ENCODE measurements at places on chromosomes 11 and 22. TPM values are rescaled to one million over a fixed set of nuclear protein-coding genes. Genes with fewer than 3 reads are reported as not detected.

Gene APOA5
- not detected for total RNA-seq

Gene CARD16
- total RNA-seq = 8.3 TPM

Gene MMP13
- not detected for total RNA-seq

GRCh38 chr11:12239804-12240371, 129.5 kb downstream of the MICAL2 start:
- no peak for DNase-seq

DNA sequence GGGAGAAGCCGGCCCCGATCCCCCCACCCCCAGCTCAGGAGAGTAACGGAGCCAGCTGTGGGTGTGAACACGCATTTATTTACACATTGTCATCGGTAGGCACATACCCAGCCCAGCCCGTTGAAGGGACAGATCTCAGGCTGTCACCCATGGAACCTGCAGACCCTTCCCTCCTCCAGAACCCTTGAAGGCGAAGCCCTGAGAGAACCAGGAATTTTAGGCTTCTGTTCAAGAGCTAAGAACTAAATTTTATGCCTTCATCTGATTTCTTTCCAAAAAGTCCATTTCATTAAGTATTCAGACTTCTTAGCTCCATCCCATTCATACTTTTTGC, 379 bp upstream of the BRMS1 start:
- DNase-seq = no peak

GRCh38 chr11:82239498-82239897, 494.2 kb downstream of the FAM181B start:
- no peak for DNase-seq

- DNase-seq = no peak
Observed at GRCh38 chr11:60899046-60899936, 7.1 kb downstream of the PRPF19 start.

- no peak for DNase-seq
Observed at GRCh38 chr11:78957476-78958245, 383.0 kb upstream of the NARS2 start.

DNA sequence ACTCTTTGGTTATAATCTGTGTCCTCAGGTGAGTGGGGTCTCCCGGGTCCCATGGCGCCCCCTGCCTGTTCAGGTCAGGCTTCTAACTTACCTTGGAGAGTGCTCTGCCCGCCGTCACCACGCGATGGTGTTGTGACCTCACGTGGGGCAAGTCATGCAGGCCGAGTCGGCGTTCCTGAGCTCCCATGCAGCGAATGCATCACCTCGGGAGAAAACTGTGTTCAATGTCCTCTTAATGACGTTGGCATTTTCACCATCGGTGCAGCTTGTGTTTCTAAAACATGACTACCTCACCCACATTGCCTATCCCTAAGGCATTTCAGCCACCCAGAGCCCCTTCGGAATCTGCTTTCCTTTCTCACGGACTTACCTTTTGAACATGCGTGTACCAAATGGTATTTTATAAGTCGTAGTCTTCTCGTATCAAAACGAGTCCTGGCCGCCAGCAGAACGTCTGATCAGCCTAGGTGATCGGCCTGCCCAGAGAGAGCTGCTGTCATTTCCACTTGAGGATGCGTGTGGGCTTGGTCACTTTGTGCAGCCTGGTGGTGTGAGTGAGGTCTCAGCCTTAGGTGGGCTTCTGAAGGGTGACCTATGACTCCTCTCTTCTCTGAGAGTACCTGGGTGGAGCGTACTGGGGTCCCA, 64.8 kb downstream of the TBC1D22A start:
- no peak for DNase-seq

- DNase-seq = no peak
Observed at GRCh38 chr11:125245299-125245698, 80.7 kb downstream of the PKNOX2 start.

DNA sequence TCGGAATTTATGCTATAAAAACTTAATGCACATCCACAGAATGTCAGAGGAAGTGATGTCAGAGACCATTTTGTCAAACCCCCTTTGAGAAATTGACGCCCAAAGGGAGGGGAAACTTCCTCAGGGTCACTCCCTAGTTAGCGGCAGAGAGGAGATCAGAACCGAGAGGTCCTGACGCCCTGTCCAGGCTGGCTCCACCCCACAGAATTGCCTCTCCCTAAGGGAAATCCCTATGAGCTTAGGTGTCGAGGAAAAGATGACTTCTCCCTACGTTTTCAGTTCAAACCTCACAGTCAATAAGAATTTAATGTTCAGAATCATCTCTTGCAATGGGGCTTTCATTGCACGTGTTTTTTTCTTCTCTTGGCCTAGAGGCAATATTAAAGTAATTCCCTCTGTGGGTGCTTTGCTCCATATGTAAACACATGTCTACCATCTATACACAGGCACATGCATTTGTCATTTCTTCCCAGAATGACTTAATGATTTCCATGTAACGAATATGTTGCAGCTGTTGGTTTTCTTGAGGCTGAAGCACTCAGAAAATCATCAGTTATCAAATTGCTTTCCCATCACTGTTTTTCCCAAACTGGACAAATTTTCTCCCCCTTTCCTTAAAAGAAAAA, 148.7 kb upstream of the TIMP3 start:
- DNase-seq = no peak

DNA sequence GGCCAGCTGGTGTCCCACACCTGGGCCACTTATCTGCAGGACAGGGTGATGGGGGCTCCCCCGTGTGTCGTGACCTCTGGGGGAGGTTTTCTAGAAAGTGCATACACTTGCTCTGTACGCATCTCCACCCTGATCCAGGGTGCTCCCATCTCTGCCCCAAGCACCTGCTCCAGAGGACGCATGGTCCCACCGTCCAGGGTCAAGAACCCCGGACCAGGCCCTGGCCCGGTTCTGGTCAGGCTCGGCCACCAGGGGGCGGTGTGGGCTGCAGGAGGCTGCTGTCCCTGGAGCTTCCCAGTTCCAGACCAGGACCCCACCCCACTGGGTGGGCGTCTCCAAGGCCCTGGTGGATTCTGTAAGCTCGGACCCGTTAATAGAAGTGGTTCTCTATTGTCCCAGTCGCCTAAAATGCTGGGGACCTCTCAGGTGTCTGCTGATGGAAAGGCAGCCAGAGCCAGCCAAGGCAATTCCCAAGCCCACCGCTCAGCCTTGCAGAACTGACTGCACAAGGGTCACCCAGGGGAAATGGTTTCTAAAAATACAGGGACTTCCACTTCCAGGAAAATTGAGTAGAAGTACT, 34.7 kb upstream of the SEPTIN5 start:
- DNase-seq = peak; percentile 46

- no peak for DNase-seq
Observed at GRCh38 chr11:61110255-61111049, 8.2 kb downstream of the CD5 start.

DNA sequence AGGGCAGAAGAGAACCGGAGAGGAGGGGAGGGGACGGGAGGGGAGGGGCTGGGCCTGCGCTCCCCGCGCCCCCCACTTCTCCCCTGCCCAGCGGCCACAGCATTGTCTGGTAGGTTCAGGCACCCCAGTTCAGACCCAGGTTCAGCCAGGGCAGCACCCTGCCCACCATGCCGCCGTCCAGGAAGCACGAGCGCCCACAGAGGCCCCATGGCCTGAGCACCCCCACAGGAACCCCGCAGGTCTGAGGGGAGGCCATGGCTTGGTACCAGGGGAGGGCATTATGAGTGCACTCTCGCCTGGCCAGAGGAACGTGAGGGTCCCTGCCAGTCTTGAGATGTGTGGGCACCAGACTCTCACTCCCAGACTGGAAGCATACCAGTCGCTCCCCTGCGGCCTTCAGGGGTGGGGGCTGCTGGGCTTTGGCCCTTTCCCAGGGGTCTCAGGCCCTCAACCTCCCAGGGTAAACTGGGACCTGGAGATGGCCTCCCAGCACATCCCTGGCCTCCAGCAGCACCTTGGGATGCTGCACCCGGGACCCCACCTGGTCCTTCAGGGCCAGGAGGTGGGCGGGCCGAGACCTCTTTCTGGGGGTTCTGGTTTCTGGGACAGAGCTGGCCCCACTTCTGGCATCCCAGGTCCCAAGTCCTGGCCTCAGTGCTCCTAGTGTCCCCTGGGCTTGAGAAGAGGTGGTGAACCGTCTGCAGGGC, 597 bp upstream of the PLXNB2 start:
- DNase-seq = no peak

- DNase-seq = peak; percentile 33
Observed at GRCh38 chr11:15327786-15328231, 213.1 kb downstream of the INSC start.

GRCh38 chr22:39115977-39116621, 19.1 kb downstream of the APOBEC3H start:
- DNase-seq = no peak
